ENCODE measurements at places on chromosomes 5 and 9.
A peak's percentile ranks its signal among the peaks of the same experiment; 100 is the strongest.

GRCh38 chr5:1280177-1281037 is 14.5 kb downstream of the TERT start:
- H3K27me3 ChIP-seq: no peaks in the 10 kb centered on the region
- H3K27ac ChIP-seq: peak overlapping the region; percentile 46
- H3K4me1 ChIP-seq: peaks cover 4% of the 10 kb centered on the region
- H3K4me3 ChIP-seq: no peak overlapping the region
- DNase-seq: no peak

DNA sequence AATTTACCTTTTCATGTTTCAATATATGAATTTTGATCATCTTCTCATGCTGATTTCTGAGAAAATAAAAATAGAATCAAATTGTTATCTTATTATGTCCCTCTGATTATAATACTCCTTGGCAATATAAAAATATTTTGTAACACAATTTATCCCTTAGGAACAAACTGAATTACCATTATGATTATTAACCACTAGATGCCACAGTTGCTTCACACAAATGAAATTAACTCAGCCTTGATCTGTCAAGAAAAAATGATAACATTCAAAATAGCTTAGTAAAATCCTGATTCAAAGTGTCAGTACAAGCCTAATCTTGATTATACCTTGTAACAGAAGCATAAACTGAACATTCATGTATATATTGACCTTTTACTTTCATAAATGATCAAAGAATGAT is 4.8 kb upstream of the CHSY3 start:
- H3K4me1 ChIP-seq: peaks cover 5% of the 10 kb centered on the region
- no peaks in the 10 kb centered on the region for H3K36me3 ChIP-seq
- no peak for DNase-seq
- no peak overlapping the region for H3K27ac ChIP-seq
- H3K27me3 ChIP-seq: peaks cover 14% of the 10 kb centered on the region

GRCh38 chr9:113533335-113534225 is 70.1 kb downstream of the RGS3 start:
- H3K27me3 ChIP-seq: no peaks in the 10 kb centered on the region
- H3K27ac ChIP-seq: peak overlapping the region; percentile 69
- no peak for DNase-seq

DNA sequence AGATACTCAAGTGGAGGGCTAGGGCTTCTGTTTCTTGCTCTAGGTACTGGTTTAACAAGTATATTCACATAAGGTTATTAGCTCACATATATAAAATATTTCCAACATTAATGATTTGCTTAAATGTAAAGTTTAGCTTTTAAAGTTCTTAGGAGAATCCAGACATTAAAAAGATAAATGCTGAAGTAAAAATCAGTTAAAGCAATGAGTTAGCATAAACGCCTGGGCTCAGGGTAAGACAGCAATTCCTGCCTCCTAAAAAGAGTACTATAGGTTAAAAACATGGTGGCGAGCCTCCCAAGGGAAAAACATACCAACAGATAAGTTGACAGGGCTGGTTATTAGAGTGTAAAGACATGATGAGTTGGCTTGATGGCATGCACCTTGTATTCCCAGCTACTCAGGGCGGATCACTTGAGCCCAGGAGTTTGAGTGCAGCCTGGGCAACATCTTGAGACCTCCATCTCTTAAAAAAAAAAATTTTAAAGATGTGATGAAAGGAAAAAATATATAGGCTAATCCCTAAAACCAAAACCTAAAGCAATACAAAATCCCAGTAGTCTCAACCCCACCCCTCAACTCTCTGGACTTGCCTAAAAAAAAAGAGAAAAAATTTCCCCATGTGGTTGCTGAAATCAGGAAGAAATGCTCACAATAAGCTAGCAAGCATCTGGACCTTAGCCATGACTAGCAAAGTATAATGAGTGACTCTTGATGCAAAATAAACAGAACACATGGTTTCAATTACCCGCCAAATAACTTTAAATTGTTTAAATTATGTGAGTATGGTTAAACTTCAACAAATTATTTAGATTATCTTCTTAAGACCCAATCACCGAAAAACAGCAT is 3.6 kb downstream of the GOLPH3 start:
- no peak overlapping the region for H3K4me3 ChIP-seq
- H3K36me3 ChIP-seq: peaks cover 79% of the 10 kb centered on the region
- no peaks in the 10 kb centered on the region for H3K27me3 ChIP-seq

GRCh38 chr5:1523480-1523792 is 324 bp downstream of the LPCAT1 start:
- no peak for DNase-seq
- peak overlapping the region; percentile 96 for H3K27ac ChIP-seq
- peak overlapping the region; percentile 97 for H3K4me3 ChIP-seq
- peaks cover 44% of the 10 kb centered on the region for H3K36me3 ChIP-seq

- no peak overlapping the region for H3K27ac ChIP-seq
- H3K36me3 ChIP-seq: no peaks in the 10 kb centered on the region
- H3K4me1 ChIP-seq: no peaks in the 10 kb centered on the region
- no peak overlapping the region for H3K4me3 ChIP-seq
Observed at GRCh38 chr5:111743988-111744387, 13.0 kb downstream of the NREP start.

DNA sequence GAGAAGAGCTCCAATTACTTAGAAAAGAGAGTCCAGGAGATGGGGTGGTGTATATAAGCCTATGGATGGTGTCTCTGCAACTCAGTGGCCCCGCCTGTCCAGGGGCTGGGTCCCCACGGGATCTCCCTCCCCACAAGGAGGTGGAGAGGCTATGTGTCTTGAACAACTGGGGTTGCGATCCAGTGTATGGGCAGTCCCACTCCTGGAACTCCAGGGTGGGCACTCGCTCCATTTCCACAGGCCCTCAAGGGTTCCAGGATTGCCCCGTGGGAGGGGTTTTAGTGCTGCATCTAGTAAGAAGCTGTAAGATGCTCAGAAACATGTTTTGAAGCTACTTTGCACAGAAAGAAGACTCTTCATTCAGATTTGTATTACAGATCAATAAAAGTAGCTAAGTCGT is 558 bp upstream of the SMAD5 start:
- H3K4me1 ChIP-seq: peaks cover 18% of the 10 kb centered on the region
- no peak for DNase-seq
- H3K27me3 ChIP-seq: peaks cover 20% of the 10 kb centered on the region
- peak overlapping the region; percentile 93 for H3K27ac ChIP-seq
- peaks cover 11% of the 10 kb centered on the region for H3K36me3 ChIP-seq
- peak overlapping the region; percentile 93 for H3K4me3 ChIP-seq

DNA sequence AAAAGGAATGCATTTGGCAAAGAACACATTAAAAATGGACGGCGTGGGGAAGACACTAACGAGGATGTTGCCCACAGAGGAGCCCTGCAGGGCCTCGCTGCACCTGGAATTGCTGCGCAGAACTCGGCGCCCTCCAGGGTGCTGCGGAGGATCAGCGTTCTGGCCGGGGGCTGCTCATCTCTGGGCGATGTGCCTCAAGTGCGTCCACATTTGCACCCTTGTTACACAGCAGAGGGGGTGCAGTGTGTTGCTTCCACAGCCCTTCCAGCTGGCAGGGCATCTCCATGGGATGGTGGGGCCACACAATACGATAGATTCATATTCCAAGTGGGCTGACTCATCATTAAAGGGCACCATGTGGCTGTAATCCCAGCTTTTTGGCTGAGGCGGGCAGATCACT is 63.1 kb downstream of the AK8 start:
- no peak overlapping the region for H3K4me3 ChIP-seq
- H3K4me1 ChIP-seq: peaks cover 3% of the 10 kb centered on the region
- no peak for DNase-seq
- H3K27me3 ChIP-seq: peaks cover 54% of the 10 kb centered on the region
- no peak overlapping the region for H3K27ac ChIP-seq
- H3K36me3 ChIP-seq: no peaks in the 10 kb centered on the region

DNA sequence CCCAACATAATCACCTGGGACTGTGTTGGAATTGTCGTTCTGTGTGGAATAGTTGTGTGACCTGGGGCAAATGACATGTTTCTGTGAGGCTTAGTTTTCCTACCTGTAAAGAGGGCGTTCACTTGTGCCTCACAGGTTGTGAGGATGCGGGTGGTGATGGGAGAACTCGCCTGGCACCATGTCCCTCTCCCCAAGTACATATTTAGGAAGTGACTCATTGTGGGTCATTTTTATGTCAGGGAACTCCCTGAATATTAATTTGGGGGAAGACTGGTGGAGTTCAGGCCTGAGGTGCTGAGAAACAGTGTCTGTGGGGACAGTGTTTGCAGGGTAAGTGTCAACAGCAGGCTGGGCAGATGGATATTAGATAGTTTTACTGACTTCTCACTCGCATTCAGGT is 144.7 kb downstream of the KDM4C start:
- H3K4me3 ChIP-seq: no peak overlapping the region
- H3K4me1 ChIP-seq: peaks cover 38% of the 10 kb centered on the region
- no peaks in the 10 kb centered on the region for H3K27me3 ChIP-seq

GRCh38 chr5:60993875-60994571 is 49.0 kb downstream of the NDUFAF2 start:
- no peak overlapping the region for H3K4me3 ChIP-seq
- H3K36me3 ChIP-seq: no peaks in the 10 kb centered on the region
- DNase-seq: no peak
- no peaks in the 10 kb centered on the region for H3K27me3 ChIP-seq

DNA sequence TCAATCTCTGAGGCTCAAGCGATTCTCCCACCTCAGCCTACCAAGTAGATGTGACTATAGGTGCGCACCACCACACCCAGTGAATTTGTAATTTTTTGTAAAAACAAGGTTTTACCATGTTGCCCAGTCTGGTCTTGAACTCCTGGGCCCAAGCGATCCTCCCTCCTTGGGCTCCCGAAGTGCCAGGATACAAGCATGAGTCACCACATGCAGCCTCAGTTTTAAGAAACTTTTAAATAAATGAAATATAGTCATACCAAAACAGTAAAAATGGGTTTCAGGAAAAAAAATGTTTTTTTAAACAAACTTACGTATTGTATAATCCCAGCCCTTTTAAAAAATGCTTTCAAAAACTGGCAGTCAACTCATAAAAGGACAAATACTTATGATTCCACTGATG is 26.6 kb downstream of the FXN start:
- peaks cover 7% of the 10 kb centered on the region for H3K4me1 ChIP-seq
- no peak overlapping the region for H3K4me3 ChIP-seq
- no peak for DNase-seq
- no peaks in the 10 kb centered on the region for H3K27me3 ChIP-seq

- H3K4me1 ChIP-seq: no peaks in the 10 kb centered on the region
- peaks cover 12% of the 10 kb centered on the region for H3K27me3 ChIP-seq
- no peak for DNase-seq
- H3K36me3 ChIP-seq: no peaks in the 10 kb centered on the region
Observed at GRCh38 chr9:69937833-69938535, 105.7 kb upstream of the MAMDC2 start.

DNA sequence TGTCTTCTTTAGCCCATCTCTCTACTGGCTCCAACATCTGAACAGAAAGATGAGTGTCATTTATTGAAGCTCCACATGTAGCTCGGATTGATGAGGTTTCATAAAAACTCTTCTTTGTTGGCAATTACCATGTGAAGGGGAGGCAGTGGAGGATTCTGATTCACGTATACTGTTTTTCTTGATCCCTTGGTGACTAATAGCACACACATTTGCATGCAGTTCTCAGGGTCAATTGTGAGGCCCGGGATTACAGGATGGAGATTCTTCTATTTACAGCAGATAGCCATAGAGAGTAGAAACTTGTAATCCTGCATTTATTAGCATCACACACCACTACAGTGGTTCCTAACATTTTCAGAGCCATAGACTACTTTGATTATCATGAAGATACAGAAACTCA is 133.2 kb upstream of the MARCHF11 start:
- DNase-seq: no peak
- H3K27ac ChIP-seq: no peak overlapping the region
- no peak overlapping the region for H3K4me3 ChIP-seq
- no peaks in the 10 kb centered on the region for H3K36me3 ChIP-seq
- H3K27me3 ChIP-seq: no peaks in the 10 kb centered on the region
